ENCODE measurements at places on chromosomes 11 and 22. TPM values are rescaled to one million over a fixed set of nuclear protein-coding genes. Genes with fewer than 3 reads are reported as not detected.

DNA sequence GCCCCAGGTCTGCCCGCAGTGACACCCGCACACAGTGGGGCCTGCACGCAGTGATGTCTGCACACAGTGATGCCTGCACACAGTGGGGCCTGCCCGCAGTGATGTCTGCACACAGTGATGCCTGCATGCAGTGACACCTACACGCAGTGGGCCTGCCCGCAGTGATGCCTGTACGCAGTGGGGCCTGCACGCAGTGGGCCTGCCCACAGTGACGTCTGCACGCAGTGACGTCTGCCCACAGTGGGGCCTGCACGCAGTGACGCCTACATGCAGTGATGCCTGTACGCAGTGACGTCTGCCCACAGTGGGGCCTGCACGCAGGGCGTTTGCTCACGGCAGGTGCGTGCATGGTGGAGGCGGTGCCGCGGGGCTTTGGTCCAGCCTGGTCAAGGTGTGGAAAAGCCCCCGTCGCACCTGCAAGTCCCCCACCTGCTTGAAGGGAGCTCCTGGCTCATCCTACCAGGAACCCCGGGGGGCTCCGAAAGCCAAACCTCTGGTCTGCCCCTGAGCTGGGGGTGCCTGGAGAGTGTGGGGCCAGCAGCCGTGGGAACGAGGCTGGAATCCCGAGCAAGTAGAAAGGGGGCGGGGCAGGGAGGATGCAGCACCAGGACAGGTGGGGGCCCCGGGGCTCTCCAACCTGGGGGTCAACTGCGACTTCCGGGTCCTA lies 8.9 kb upstream of the SYT8 start:
- peaks cover 76% of the 10 kb centered on the region for H3K4me1 ChIP-seq
- peak; percentile 92 for DNase-seq
- peak overlapping the region; percentile 98 for H3K27ac ChIP-seq

- no peak overlapping the region for H3K4me3 ChIP-seq
- DNase-seq, result no peak
- no peaks in the 10 kb centered on the region for H3K27me3 ChIP-seq
- H3K4me1 ChIP-seq, result peaks cover 30% of the 10 kb centered on the region
- H3K27ac ChIP-seq, result no peak overlapping the region
Measured at GRCh38 chr11:128244871-128245270, 342.5 kb downstream of the ETS1 start.

GRCh38 chr22:47001288-47001687 lies 238.8 kb downstream of the TBC1D22A start:
- DNase-seq, result no peak
- peaks cover 10% of the 10 kb centered on the region for H3K4me1 ChIP-seq
- H3K4me3 ChIP-seq, result no peak overlapping the region
- H3K36me3 ChIP-seq, result peaks cover 11% of the 10 kb centered on the region
- H3K27me3 ChIP-seq, result no peaks in the 10 kb centered on the region

DNA sequence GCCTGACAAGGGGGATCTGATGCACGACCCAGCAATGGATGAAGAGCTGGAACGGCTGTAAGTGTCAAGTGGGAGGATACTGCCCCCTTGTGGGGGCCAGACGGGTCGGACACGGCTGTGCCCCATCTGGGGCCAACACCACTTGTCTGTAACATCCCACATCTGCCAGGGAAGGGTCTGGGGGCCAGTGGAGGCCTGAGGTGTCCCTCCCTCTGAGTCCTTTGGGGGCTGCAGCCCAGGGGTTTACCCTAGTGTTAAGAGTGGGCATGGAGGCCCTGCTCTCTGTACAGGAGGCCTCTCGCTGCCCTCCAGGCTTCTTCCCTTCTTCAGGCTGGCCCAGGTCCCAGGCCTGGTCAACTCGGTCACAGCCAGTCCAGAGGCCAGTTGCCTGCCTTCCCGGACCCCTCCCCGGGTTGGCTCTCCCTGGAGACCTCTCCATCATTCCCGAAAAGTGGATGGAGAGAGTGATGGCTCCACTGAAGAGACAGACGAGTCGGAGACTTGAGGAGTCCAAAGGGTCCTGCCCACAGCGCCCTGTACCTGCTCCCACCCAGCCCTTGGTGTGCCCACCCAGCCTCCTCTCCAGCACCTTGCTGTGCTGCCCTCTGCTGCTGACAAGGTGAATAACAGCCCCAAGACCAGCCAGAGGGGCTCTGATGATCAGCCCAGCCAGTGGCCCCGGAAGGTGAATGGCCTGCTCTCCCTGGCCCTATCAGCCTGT lies 15.4 kb downstream of the ARFGAP2 start:
- no peak for DNase-seq
- H3K27ac ChIP-seq, result peak overlapping the region; percentile 45
- no peak overlapping the region for H3K4me3 ChIP-seq
- H3K36me3 ChIP-seq, result peaks cover 8% of the 10 kb centered on the region
- no peaks in the 10 kb centered on the region for H3K27me3 ChIP-seq
- H3K4me1 ChIP-seq, result peaks cover 4% of the 10 kb centered on the region

LINC01488 gene
- not detected for total RNA-seq

VWCE gene
- 4.1 TPM for total RNA-seq

CRYBA4 gene
- not detected for total RNA-seq

DNA sequence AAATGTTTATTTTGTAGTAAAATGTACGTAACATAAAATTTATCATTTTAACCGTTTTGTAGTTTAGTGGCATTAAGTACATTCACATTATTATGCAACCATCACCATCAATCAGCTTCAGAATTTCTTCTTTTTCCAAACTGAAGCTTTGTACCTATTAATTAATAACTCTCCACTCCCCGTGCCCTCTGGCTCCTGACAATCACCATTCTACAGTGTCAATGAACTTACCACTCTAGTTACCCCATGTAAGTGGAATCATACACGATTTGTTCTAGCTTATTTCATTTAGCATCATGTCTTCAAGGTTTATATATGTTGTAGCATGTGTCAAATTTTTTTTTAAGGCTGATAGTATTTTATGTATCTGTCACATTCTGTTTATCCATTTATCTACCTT lies 9.7 kb downstream of the TBCEL start:
- H3K27me3 ChIP-seq, result no peaks in the 10 kb centered on the region
- no peak overlapping the region for H3K4me3 ChIP-seq
- H3K4me1 ChIP-seq, result peaks cover 1% of the 10 kb centered on the region
- no peak for DNase-seq

DNA sequence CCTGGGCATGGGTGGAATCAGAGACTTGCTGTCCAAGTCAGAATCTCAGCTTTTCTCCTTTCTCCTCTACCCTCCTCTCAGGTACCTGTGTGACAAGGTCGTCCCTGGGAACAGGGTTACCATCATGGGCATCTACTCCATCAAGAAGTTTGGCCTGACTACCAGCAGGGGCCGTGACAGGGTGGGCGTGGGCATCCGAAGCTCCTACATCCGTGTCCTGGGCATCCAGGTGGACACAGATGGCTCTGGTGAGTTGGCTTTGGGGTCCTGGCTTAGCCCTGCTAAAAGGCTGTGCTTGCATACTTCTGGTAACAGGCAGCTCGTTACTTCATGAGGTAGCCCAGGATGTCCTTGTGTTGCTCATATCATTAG lies 10.7 kb downstream of the MCM5 start:
- DNase-seq, result no peak
- H3K27me3 ChIP-seq, result no peaks in the 10 kb centered on the region
- H3K36me3 ChIP-seq, result peaks cover 17% of the 10 kb centered on the region
- no peak overlapping the region for H3K4me3 ChIP-seq
- H3K27ac ChIP-seq, result no peak overlapping the region

- no peak overlapping the region for H3K4me3 ChIP-seq
- peaks cover 58% of the 10 kb centered on the region for H3K27me3 ChIP-seq
- H3K27ac ChIP-seq, result no peak overlapping the region
- DNase-seq, result no peak
- H3K36me3 ChIP-seq, result no peaks in the 10 kb centered on the region
Measured at GRCh38 chr11:32059686-32060462, 31.0 kb upstream of the RCN1 start.

DNA sequence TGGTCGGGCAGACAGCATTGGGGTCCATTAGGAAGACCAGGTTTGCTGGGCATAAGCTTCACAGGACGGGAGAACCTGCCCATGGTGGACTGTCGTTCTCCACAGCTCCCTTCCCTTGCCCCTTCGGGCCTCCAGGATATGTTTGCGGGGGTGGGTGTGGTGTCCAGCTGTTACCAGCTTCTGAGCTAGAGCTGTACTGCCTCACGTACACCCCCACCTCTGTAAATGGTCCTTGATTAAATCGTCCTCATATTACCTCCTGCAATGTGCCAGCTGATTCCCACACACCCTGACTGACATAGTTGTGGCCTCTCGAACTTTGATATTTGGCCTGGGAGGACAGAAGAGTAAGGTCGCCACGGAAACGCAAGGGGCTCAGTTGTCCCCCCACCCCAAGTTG lies 16.2 kb upstream of the BCR start:
- no peak overlapping the region for H3K4me3 ChIP-seq
- H3K27ac ChIP-seq, result no peak overlapping the region
- H3K36me3 ChIP-seq, result no peaks in the 10 kb centered on the region
- no peak for DNase-seq
- no peaks in the 10 kb centered on the region for H3K4me1 ChIP-seq

SART1 gene
- 37.3 TPM for total RNA-seq

All from chondrocyte (in vitro differentiated cells).